ENCODE measurements at places on chromosomes 6 and 20.
A peak's percentile ranks its signal among the peaks of the same experiment; 100 is the strongest.

GRCh38 chr6:53703047-53703446 lies 37.5 kb upstream of the KLHL31 start:
- no peak for DNase-seq

DNA sequence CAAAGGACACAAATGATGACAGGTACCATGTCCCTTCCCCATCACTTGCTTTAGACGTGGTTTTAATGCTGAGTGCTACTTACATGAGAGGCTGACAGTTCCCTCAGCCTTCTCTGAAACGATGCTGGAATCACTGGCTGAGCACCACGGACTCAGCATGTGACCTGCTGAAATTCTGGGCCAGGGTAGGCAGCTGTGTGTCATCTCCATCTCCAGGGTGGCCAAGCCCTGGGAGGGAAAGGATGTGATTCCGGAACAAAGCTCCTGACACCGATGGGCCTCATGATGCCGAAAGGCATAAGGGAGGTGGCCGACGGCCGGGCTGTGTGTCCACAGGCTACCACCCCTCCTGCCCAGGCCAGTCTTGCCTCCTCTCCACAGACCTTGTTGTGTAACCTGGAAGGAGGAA lies 184.3 kb upstream of the CST7 start:
- DNase-seq, result no peak

GRCh38 chr6:21246075-21246474 lies 347.5 kb upstream of the SOX4 start:
- DNase-seq, result no peak

DNA sequence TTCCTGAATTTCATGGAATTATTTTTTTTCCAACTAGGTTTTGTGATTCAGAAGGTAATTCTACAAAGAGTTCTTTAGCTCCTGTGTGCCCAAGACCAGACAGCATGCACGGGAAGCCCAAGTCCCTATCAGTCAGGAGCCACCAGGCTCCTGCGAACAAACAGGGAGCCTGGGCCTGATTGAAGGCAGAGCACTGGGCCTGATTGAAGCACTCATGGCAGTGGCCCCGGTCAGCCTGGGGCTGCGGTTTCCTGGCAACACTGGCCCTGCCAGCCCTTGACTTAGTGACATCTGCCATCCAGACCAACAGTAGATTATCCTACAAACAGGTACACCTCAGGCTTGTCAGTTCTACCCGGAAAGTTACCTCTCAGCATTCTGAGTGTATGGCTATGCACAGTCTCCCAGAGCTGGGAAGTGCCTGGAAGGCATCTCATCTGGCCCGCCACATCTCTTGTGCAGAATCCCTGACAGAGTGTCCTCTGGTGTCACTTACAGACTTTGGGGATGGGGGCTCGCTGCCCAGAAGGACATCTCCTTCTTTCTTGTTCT lies 133.8 kb downstream of the VEGFA start:
- no peak for DNase-seq

GRCh38 chr20:47815416-47815806 lies 30.1 kb upstream of the SULF2 start:
- no peak for DNase-seq

- DNase-seq, result peak; percentile 9
Measured at GRCh38 chr6:166825553-166826145, 130.7 kb downstream of the RNASET2 start.

DNA sequence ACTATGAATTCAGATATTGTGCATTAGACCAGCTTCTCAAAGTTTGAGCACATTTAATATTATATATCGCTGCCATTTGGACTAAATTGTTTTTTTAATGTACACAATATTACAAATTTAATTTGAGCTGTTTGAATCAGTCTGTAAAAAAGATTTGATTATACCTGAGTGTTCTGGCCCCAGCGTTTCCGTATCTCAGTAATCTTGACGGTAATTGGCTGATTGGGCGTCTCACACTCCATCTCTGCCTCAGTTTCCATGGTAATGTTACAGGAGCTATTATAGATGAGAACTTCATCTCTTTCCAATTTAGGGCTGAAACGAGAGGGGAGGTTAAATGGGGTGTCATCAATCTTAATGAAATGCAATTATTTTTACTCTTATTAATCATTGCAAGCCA lies 77.3 kb downstream of the PKHD1 start:
- DNase-seq, result no peak

- DNase-seq, result no peak
Measured at GRCh38 chr6:43089467-43089866, 13.4 kb downstream of the PTK7 start.

GRCh38 chr6:27970444-27970843 lies 13.4 kb downstream of the OR2B6 start:
- no peak for DNase-seq

DNA sequence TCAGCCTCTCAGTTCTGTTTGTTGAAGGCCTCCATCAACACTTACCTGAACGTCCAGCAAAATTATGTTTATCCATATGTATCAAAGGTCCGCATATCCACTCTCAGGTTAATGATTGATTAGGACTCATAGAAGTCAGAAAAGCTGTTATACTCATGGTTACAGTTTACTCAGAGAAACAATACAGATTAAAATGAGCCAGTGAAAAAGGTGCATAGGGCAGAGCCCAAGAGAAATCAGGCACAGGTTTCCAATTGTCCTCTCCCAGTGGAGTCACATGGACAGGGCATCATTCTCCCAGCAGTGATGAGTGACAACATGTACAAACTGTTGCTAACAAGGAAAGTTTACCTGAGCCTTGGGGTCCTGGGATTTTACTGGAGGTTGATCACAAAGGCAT lies 36.2 kb downstream of the THEMIS start:
- no peak for DNase-seq

DNA sequence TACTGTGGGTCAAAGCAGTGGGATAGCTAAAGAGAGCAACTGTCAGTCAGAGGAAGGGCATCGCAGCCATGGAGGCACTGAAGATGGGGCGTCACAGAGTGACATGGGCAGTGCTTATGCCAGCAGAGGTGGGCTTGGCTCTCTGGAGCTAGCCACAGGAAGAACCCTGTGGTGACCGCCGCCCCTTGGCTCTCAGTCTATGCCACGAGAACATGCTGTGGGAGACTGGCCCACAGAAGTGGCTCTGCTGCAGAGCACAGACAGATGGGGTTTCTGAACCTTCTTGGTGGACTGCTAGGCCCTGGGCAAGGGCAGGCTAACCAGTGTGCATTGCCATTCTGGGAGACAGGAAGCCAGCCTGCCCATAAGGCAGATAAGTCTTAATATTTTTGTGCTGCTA lies 290.0 kb upstream of the SUPT3H start:
- DNase-seq, result no peak

DNA sequence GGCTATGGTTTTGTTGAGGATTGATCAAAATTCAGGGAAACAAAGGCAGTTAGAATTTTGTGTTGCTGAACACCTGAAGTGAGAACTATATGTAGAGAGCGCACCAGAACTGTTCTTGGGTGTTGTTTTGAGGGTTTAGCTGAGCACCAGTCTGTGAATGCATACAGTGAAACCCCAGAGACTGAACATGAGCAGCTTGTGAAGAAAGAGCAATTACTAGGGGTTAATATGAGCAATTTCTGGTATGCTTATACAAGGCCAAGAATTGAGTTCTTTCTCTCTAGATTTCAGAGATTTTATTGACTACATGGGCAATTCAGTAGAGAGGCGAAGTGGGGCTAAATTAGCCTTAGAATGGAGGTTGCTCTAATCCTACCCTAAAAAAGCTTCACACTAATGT lies 93.9 kb downstream of the CD2AP start:
- peak; percentile 17 for DNase-seq

DNA sequence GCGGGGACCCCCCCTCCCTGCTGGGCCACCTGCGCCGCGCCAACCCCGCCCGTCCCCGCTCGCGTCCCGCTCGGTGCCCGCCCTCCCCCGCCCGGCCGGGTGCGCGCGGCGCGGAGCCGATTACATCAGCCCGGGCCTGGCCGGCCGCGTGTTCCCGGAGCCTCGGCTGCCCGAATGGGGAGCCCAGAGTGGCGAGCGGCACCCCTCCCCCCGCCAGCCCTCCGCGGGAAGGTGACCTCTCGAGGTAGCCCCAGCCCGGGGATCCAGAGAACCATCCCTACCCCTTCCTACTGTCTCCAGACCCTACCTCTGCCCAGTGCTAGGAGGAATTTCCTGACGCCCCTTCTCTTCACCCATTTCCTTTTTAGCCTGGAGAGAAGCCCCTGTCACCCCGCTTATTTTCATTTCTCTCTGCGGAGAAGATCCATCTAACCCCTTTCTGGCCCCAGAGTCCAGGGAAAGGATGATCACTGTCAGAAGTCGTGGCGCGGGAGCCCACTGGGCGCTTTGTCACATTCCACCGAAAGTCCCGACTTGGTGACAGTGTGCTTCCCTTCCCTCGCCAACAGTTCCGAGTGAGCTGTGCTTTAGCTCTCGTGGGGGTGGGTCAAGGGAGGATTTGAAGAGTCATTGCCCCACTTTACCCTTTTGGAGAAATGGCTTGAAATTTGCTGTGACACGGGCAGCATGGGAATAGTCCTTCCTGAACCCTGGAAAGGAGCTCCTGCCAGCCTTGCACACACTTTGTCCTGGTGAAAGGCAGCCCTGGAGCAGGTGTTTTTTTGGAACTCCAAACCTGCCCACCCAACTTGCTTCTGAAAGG lies 2.1 kb downstream of the VEGFA start:
- peak; percentile 56 for DNase-seq

- no peak for DNase-seq
Measured at GRCh38 chr6:135905604-135906300, 54.3 kb downstream of the PDE7B start.

GRCh38 chr6:89583559-89583958 lies 55.0 kb downstream of the LYRM2 start:
- no peak for DNase-seq

GRCh38 chr6:144824018-144824417 lies 538.9 kb downstream of the UTRN start:
- no peak for DNase-seq

- no peak for DNase-seq
Measured at GRCh38 chr6:23568292-23568691, 557.7 kb upstream of the NRSN1 start.

GRCh38 chr6:106119546-106119945 lies 33.4 kb downstream of the PRDM1 start:
- DNase-seq, result no peak

- no peak for DNase-seq
Measured at GRCh38 chr20:62708591-62709536, at the start of gene NTSR1. Gene NTSR1 (plus strand): TSS chr20:62708836. CDS start chr20:62709208, 372 bp downstream.

GRCh38 chr6:167400482-167401138 lies 75.7 kb downstream of the TTLL2 start:
- DNase-seq, result no peak

- no peak for DNase-seq
Measured at GRCh38 chr6:117205876-117206275, 59.5 kb upstream of the VGLL2 start.

DNA sequence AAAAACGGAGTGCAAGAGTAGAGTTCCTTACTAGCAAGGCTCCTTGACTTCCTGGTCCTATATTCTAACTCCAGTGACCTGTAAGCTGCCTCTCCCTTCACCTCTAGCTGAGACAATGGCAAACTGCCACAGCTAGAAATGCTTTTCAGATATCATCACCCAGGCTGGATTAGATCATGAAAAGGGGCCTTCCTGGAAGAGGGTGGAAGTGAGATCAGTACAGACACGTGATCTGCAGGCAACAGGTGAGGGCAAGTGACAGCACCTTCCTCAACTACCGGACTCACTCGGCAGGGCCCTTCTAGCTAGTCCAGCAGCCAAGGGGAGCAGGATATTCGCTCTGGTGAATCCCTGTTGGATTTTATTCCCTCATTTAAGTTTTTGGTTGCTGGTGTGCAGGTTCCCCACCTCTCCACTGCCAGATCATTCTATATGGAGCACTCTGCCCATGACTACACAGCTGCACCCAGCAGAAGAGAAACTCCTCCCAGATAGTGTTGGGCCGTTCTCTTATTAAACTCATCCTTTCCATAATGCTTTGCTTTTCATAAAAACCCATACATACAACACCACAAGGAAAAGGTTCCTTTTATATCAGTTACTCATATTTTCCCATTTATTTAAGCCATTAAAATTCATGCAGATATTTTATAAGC lies 26.4 kb upstream of the FAM83C start:
- DNase-seq, result peak; percentile 66

DNA sequence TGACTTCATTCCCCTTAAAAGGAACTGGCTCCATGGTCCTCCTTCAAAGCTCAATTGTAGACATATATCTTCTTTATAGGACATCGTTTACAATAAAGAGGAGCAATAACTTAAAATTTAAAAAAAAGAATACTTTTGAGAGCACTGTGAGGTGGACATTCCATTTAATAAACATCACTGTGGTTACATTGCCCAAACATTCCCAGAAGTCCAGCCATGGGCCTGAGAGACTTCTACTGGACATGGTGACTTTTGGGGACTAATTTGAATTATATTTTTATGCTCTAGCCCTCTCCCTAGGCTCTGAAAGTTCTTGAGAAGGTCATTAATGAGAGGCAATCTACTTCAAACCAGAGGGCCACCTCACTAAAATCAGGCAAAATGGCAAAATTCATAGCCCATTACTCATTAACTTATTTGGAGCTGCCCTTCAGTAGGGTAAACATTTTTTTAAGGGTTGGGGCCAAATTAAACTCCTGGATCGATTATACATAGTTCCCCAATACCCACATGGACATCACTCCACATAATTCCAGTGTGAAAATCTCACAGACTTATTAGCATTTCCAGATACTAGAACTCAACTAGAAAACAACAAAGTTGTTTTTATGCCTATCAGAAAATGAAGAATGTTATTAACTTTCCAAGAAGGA lies 17.1 kb downstream of the ISM1 start:
- no peak for DNase-seq

GRCh38 chr6:37693546-37694250 lies 4.0 kb downstream of the MDGA1 start:
- no peak for DNase-seq

DNA sequence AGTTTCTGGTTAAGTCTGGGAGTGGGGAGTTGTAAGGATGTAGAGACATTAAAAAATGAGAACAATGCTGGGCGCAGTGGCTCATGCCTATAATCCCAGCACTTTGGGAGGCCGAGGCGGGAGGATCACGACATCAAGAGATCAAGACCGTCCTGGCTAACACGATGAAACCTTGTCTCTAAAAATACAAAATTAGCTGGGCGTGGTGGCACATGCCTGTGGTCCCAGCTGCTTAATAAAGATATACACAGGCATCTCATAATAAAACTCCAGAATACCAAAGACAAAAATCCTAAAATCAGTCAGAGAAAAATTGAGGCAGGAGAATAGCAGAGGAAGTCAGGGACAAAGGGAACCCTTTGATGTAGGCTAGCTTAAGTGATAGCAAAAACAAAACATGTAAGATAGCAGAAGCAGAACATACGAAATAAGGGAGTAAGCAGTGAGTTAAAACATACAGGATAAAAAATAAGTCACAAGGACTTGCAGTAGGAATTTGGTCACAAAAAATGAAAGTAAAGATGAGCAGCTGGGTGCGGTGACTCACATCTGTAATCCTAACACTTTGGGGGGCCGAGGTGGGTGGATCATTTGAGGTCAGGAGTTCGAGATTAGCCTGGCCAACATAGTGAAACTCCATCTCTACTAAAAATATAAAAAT lies 23.6 kb downstream of the DDX43 start:
- DNase-seq, result no peak

GRCh38 chr6:113651920-113652319 lies 205.2 kb upstream of the MARCKS start:
- DNase-seq, result no peak
